ENCODE measurements at places on chromosomes 3 and 15.

DNA sequence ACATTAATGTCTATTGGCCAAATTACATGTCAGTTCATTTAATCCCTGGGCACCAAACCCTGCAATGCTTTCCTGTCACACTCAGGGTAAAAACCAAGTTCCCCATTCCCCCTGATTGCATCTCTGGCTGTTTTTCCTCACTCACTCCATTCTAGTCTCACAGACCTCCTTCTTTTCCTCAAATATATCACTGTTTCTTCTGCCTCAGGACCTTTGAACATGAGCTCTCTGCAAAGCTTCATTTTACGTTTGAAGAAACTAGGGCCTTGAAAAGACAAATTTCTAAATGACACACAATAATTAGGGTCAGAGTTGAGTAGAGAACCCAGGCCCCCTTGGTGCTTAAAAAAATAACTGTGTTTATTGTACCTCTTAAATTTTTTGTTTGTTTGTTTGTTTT, 230.6 kb downstream of the THRB start:
- DNase-seq: no peak

DNA sequence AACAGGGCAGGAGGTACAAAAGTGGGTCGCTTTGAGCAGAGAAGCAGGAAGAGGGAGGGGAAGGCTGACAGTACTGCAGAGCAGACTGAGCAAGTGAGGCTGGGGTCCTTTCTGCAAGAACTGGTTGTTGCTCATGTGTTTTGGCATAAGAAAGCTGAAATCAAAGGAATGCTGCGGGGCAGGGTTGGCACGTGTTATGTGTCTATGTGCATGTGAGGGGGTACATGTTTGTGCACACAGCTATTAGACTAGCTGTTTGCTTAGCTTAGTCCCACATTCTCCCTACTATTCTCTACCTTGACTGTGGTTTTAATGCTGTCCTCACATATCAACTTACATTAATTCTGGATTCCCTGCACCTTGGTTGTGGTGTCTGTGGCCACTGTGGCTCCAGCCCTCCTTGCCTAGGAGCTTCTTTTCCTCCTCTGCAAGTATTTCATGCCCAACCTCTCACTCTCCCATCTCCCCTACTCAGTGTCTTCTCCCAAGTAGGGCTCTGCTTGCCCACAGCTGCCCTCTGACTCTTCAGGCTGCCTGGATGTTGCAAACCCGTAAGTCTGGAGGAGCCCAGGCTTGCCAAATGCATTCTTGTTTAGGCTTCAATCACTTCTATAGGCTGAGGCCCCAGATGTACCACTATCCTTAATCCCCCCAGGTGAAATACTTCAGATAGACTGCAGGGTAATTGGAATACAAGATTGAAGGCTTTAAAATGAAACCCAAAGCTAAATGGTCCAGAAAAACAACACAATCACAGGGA, 4.8 kb downstream of the TAGLN3 start:
- DNase-seq: no peak

DNA sequence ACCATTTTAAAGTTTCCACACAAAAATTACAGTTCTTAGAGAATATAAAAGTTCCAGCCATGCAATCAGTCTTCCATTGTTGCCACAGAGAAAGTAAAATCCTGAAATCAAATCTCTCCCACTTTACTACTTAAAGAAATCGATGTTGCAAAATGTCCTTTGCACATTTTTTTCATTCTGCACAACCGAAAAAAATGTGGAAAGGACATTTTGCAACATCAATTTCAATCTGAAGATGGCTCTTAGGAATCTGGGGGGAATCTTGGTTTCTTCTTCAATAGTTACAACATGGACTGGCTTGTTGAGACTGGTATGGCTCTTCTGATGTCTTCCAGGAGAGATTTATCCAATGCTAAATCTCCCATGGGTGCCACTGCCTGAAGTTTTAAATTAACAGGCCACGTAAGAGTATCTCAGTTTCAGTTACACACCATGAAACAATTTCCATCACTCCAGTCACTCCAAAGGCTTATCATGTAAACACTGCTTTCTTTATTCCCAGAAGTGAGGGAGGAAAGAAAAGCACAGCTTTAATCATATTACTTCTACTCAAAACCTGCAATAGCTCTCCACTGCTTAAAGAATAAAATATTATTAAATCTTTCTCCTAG, 55.8 kb upstream of the CTNNB1 start:
- no peak for DNase-seq

DNA sequence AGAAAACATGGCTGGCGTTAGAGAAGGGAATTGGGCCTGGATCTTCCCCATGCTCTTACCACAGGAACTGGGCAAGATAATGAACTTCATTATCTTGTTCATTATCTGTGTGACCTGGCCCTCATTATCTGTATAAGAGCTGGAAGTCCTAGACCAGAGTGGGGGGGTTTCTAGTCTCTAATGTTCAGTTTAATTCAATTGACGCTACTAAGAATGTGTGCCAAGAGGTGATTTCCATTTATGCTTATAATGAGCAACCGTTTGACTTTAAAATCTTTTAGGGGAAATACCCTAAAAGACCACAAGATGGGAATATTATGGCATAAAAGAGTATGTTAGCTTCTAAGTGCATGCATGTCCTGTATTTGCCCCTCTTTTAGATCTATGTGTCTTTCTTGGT, 59.1 kb upstream of the CSTA start:
- no peak for DNase-seq

DNA sequence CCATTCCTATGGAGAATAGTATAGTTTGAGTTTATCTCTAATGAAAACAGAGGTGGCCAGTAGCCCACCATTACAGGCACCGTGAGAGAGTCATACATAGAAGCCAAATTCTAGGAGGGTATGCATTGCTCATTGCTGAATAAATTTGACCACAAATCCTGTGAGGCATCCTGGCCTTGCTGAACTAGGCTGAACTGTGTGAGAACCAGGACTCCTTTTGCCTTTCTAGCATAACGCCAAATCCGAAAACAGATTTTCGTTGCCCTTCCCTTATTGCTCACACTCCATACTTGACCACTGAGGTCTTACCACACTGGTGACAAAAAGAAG, 50.4 kb downstream of the SLC2A2 start:
- DNase-seq: no peak

- DNase-seq: no peak
Measured at GRCh38 chr15:92687746-92688145, 32.2 kb upstream of the FAM174B start.

- DNase-seq: peak; percentile 18
Measured at GRCh38 chr3:134640872-134641470, 9.9 kb downstream of the KY start.

- DNase-seq: no peak
Measured at GRCh38 chr3:50275141-50275995, 3.5 kb upstream of the LSMEM2 start.

DNA sequence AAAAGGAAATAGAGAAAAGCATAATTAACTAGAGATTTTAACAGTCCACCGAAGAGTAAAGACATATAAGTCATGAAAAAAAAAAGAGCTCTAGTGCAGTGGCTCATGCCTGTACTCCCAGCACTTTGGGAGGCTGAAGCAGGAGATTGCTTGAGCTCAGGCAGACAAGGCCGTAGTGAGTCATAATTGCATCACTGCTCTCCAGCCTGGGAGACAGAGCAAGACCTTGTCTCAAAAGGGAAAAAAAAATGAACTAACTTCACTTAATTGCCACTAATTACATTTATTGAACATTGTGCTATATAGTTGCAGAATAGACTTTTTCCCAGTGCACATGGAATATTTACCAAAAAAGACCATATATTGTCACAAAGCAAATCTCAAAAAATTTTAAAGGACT, 221.8 kb downstream of the CBLB start:
- peak; percentile 26 for DNase-seq

DNA sequence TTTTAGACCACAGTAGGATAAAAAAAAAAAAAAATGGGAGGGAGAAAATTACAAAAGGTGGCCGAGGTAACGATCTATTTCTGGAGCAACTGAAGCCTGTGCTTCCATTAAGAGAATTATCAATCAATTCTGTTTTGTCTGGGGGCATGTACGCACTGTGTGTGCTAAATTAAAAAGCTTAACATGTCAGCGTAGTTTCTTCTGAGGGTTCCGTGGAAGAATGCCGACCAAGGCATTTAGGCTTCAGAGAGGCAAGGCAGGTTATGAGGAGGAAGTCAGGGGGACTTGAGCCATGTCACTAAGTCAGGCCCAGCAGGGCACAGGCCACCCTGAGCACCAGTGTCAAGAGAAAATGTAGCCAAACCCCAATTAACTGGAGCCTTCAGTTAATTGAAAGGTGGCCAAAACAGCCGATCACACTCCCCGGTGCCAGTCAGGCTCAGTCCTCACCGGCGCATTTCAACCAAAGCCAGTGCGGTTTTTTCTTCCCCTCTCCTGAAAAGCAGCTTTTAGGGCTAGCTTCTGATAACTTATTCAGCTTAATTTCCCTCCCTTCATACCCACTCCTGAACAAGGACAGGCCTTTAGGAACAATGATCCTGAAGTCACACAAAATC, 113.9 kb downstream of the MEGF11 start:
- no peak for DNase-seq

DNA sequence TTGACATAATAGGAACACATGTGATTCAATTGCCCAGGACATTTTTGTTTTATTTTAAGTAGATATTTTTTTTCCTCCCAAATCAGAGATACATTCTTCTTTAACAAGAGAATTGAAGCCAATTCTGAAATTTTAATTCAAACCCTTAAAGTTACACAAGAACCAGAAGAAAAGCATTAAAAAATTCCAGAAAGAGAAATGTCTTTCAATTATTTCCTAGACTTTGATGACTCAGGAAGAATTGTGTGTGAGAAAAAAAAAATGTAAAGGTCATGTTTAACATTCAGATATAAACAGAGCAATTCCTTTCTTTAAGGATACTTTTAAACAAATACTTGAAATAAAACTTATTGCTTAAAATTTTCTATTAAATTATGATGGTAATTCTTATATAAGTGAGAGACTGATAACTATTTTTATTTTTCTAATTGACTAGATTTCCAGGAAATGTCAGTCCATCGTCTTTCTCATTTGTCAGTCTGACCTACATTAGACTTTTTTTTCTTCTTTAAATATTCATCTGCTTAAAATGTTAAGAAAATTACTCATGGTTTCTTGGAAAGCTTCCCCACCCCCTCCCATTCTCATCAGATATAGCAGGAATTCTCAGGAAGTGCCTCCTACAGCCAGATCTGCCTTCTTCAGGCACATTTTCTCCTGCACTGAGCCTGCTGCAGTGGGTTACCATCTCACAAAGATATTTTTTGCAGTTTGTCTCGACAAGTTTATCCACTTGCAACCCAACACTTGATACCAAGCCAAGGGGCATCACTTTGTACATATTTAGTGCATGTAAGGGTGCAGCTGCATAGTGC, 261.8 kb upstream of the CBLB start:
- DNase-seq: peak; percentile 31

DNA sequence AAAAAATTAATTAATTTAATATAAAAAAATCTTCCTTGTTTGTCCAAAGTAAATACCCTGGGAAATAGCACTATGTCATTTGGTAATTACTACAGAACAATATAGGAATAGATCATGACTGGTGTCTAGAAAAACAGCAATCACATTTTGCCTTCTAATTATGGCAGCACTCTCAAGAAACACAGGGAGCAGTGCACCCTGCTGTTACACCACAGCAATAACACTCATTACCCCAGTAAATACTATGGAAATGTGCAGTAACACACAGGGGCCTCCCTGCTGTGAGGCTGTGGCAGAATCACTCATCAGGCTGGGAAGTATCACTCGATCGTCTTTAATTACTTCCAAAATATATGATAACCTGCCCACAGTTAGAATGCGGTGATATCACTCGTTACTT, 646.0 kb downstream of the TUSC7 start:
- peak; percentile 6 for DNase-seq
